Upper lobe of left lung (tissue), 6 donors: ENCODE measurements at places on chromosomes 11 and 22.

DNA sequence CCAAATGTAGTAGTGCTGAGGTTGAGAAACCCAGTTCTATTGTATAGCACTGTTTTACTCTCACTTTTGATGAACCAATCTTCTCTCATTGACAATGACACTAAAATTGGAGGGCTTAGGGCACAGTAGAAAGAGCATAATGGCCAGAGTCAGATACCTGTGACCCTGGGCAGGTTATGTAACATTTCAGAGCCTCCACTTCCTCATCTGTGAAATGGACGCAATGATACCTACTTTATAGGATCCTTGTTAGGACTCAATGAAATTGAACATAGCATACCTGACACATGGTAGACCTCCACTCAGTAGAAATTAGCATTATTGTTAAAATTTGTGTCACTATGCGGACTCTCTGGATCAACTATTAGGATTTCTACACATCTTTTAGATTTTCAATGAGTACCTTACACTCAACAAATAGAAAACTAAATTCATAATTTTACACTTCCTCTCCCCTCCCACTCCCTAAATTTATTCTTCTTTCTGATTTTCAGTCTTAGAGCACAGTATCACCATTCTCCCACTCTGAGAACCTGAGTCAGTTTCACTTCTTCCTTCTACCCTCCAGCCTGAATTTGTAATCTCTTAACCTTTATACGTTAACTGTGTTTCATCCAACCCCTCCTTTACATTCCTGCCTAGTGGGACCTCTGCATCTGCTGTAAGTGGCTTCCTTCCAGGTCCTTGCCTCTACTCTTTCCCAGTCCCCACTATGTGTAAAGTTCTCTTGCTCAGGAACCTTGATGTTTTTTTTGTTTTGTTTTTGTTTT lies 78.3 kb downstream of the MICAL2 start:
- no peak for DNase-seq

- no peak for DNase-seq
Measured at GRCh38 chr11:76087749-76088148, 118.6 kb downstream of the WNT11 start.

- DNase-seq: no peak
Measured at GRCh38 chr11:12270215-12270797, 107.1 kb upstream of the PARVA start.

- DNase-seq: peak; percentile 6
Measured at GRCh38 chr22:23054531-23055257, 15.6 kb upstream of the GNAZ start.

- DNase-seq: peak; percentile 51
Measured at GRCh38 chr11:119056421-119056999, 495 bp downstream of the HYOU1 start.

DNA sequence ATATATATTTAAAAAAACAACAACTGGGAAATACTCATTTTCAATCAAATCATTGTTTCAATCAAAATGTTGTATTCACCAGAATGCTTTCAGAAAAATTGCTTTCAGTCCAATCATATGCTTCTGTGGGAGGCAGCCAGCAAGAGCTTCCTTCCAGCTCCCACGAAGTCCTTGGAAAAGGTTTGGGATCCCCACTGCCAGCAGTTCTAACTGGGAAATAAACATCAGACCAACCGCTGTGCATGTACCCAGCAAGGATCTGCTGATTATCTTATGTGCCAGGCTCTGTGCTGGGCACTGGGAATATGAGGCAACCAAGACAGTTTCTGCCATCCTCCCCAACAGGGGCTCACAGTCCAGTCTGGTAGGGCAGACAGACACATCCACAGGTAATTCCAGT lies 10.8 kb downstream of the RPS13 start:
- no peak for DNase-seq
